ENCODE measurements at places on chromosomes 1 and 21.

DNA sequence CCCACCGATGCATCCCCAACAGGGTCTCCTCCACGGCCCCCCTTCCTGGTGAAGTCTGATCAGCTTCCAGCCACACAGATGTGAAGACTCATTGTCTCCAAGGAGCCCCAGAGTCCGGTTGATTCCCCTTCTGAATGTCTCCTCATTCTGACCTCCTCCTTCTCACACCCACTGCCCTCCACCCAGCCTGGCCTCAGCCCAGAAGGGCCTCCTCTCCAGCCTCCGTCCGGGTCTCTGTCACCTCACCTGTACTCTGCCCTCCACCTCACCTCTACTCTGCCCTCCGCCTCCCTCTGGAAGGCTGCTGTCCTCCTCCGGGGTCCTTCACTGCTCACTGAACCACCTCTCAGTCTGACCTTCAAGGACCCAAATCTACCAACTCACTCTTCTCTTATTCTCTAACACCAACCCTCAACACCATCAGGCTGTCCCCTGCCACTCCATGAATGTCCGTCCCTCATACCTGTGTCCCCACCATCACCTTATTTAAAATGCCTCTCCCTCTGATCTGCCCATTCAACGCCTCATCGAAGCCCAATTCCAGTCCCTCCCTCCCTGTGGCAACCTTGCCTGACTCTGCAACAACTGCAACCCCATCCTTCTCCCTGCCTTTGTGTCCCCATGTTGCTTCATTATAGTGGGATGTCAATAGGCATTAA is 201.2 kb downstream of the TOMM20 start:
- no peak for DNase-seq

GRCh38 chr1:91699339-91699974 is 186.5 kb downstream of the TGFBR3 start:
- DNase-seq, result no peak

- DNase-seq, result no peak
Measured at GRCh38 chr1:210830034-210831028, 303.6 kb downstream of the KCNH1 start.

DNA sequence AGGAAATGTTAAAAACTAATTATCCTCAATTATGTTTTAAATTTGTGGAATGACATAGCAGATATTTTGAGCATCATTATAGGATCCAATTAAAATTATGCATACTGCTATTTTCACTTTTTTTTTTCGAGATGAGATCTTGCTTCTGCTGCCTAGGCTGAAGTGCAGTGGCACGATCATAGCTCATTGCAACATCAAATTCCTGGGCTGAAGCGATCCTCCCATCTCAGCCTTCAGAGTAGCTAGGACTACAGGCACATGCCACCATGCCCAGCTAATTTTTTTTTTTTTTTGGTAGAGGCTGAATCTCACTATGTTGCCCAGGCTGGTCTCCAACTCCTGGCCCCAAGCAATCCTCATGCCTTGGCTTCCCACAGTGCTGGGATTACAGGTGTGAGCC is 11.3 kb upstream of the SLC1A7 start:
- DNase-seq, result no peak

DNA sequence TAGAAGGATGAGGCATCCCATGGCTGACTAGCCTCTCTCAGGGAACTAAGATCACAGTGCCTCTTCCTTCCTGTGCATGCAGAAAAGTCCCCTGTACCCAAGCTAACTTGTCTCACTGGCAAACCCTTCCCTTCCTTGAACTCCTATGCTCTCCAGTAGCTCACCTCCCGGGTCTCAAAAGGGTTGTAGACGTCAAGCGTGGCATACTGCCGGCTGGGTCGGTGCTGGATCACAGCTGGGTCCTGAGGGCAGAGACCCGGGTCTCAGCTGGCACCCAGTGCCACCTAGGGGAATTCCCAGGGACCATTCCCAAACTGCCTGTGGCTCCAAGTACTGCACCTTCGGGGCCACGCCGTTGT is 688 bp downstream of the SCAMP3 start:
- DNase-seq, result no peak

GRCh38 chr1:162916821-162917613 is 56.0 kb upstream of the CCDC190 start:
- no peak for DNase-seq

DNA sequence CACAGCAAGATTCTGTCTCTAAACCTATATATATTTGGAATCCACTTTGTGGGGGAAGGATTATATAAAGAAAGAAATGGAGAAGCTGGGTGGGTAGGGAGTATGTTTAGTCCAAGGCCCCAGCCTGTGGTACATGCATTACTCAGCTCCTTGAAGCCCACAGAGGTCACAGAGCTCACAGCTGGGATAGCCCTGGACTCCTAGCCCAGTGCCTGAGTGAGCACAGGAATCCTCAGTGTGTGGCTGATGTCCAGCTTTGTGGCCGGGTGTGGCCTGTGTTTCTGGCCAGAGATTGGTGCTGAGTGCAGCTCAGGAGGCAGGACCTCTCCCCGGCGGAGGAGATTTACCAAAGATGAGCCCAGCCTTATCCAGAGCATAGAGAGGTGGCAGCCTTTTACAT is 7.6 kb downstream of the CAPN9 start:
- no peak for DNase-seq

DNA sequence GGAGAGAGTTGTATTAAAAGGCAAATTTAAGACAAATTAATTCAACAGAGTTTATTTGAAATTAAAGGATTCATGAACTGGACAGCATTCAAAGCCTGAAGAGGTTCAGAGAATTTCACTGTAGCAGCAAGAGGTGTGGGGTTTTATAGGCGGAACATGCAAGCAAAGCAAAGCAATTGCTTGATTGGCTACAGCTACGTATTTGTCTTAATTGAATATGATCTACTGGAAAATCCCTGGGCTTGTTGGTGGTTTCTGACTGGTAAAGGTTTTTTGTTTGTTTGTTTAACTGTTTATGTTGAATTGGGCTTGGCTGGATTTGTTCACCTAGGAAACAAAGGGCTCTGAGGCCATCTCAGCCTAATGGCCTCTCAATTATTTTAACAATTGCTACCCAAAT is 61.5 kb downstream of the KCNK1 start:
- DNase-seq, result no peak

- DNase-seq, result peak; percentile 94
Measured at GRCh38 chr1:154982897-154983648, at the start of gene FLAD1. TSS of gene FLAD1 (plus strand) at chr1:154983344. CDS start at chr1:154983695, 351 bp downstream.

- no peak for DNase-seq
Measured at GRCh38 chr1:35269201-35269988, 886 bp downstream of the ZMYM4 start.

DNA sequence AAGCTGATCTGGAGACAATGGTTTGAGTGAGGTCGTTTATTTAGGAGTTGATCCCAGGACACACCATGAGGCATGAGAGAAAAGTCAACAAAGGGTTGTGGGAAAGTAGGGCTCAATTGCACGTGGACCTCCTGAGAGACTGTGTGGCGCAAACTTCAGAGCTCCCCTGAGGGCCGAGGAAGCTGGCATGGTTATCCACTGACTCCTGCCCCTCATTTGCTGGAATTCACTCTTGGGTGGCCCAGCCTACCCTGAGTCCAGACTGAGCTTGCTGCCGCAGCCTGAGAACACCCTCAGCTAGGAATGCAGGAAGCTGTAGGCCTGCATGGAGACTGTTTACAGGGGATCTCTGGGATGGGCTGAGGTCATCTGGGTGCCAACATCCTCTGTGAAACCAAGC is 301.0 kb downstream of the RWDD3 start:
- no peak for DNase-seq

DNA sequence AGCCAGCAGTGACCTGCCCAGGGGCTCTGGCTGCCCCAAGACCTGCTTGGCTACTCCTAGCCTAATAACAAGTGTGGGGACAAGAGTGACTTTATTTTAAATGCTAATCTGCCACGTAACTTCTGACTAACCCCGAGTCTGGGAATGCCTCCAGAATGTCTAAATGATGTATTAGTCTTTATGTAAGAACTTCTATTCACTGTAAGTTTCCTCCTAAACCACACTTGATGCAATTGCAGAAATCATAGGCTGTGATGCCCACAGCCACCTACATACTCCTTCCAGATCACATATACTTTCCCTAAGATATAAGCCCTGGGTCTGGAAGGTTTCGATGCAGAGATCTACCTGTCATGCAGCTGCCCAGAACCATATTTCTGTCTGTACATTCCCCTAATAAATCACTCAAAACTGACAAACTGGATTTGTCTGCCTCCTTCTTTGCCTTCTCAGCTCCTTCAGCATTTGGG is 5.9 kb upstream of the VPS45 start:
- no peak for DNase-seq

DNA sequence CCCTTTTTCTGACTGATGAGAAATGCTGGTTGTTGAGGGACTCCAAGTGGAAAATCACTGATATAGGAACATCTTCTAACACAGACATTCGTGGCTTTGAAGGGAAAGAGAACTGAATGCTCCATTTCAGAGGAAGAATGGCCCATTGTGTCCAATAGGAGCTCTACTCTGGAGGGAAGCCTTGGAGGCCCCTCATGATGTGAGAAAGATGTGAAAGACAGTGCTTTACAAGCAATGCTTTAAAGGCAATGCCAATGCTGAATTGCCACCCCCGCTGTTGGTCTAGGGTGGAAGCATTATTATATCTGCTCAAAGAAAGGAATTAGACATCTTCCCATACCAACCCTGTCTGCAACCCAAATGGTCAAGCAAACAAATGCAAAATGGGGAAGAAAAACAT is 13.7 kb downstream of the NMNAT2 start:
- DNase-seq, result no peak

GRCh38 chr1:94247138-94248094 is 10.0 kb upstream of the ARHGAP29 start:
- no peak for DNase-seq

DNA sequence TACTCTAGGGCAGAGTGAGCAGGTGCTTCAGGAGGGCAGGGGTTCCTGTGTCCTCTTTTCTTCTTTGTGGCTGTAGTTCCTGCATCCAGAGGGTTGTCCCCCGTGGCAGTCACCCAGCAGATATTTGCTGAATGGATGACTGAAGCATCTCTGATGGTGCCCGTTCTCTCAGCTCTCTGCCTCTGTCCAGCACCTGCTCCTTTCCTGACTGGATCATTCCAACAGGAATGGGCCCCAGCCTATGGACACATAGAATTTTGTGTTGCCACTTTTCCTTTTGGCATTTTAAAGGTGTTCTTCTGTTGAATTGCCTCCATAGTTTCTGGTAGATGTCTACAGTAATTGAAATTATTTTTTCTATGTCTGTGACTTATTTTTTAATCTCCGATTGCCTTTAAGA is 372.5 kb upstream of the C1orf174 start:
- no peak for DNase-seq

- DNase-seq, result no peak
Measured at GRCh38 chr1:150798525-150798924, 9.5 kb downstream of the CTSK start.

DNA sequence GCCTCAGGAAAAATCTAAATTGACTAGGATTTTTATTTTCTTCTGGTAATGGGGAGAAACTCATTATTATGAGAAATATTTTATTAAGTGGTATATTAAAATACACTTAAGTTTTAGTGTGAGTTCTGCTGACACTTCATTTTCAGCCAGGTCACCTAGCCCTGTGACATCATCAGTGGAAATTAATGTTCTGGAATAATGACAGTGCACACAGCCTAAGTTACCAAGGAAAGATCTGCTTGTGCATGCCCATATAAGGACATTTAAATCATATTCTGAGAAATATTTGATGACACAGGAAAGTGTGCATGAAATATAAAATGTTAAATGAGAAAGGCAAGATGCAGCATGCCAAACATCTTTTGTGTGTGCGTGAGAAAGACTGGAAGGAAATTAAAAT is 102.0 kb downstream of the KIF14 start:
- DNase-seq, result no peak

DNA sequence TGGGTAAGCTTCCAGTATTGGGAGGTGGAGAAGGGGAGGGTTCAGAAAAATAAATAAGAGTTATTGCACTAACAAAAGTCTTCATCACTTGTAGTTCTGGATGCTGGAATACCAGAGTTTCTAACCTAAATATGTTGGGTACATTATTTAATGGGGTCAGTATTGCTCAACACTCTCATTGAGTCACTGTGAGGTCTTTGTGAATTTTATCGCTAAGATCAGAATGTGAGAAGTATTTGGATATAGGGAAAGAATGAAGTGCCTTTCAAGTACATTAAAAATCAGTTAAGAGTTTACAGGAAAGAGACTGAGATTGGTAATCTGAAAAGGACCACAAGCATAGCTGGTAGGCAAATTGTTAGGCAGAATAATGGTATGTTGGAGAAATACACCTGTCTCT is 8.8 kb downstream of the SNRPE start:
- no peak for DNase-seq

GRCh38 chr1:43039228-43040055 is 80.8 kb upstream of the SLC2A1 start:
- DNase-seq, result no peak

DNA sequence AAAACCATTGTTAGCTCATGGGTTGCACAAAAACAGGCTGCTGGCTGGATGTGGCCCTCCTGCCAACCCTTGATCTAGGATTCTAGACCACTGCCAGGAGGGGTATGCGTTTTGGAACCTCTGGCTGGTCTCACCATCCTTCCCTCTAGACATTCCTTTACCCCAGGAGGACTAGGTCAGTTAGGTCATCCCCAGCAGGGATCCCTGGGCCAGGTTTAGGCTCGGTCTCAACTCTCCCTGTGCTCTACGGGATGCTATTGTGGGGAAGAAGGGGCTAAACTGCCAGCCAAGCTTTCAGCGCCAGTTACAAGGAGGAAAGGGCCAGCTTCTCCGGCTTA is 22.7 kb downstream of the SLC2A1 start:
- DNase-seq, result no peak

DNA sequence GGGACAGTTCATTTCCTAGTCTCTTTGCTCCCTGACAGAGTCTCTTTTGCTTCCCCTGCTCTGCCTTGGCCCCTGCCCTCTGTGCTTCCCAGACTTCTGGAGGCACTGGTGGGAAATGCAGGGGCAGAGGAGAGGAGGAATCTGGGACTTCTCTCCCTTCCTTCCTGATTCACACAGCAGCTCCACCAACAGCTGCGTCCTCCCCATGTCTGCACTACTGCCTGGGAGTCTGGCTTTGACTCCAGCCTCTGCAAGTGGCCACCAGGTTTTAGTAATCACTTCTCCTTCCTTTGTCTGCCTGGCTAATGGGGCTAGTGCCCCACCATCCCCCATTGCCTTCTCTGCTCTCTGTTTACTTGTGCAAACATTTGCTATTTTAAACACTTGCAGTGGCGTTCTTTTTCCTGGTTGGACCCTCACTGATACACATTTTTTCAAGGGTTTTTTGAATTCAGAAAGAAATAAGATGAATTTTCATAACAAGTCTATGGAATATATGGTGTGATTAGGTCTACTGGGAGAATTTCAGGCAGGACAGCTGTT is 21.9 kb downstream of the FASLG start:
- DNase-seq, result no peak
